ENCODE measurements at places on chromosomes 3 and 15.
A peak's percentile ranks its signal among the peaks of the same experiment; 100 is the strongest.

GRCh38 chr15:50953302-50953701, 44.8 kb downstream of the AP4E1 start:
- DNase-seq = no peak

- no peak for DNase-seq
Observed at GRCh38 chr3:32968166-32968919, 16.9 kb downstream of the CCR4 start.

- DNase-seq = no peak
Observed at GRCh38 chr3:44969154-44969827, 6.7 kb downstream of the ZDHHC3 start.

GRCh38 chr3:67090474-67090873, 92.4 kb downstream of the KBTBD8 start:
- peak; percentile 38 for DNase-seq

- DNase-seq = no peak
Observed at GRCh38 chr3:155661760-155662159, 83.1 kb downstream of the PLCH1 start.

DNA sequence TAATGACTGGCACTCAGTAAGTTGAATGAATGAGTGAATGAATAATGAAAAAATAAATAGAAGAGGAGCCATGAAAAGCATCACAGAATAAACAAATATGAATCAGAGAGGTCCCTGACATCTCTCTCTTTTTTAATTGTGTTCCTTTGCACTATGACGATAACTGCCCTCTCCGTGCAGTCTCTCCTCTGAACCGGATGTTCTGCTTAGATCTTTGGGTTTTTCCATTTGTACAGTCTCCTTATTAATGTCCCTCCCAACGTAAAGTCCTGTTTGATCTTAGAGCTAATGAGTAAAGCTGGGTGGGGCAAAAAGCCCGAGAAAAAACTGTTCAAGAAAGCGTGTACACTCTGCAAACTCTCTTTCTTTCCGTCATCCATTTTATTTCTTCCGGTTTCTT, 28.3 kb upstream of the BHLHE40 start:
- no peak for DNase-seq

DNA sequence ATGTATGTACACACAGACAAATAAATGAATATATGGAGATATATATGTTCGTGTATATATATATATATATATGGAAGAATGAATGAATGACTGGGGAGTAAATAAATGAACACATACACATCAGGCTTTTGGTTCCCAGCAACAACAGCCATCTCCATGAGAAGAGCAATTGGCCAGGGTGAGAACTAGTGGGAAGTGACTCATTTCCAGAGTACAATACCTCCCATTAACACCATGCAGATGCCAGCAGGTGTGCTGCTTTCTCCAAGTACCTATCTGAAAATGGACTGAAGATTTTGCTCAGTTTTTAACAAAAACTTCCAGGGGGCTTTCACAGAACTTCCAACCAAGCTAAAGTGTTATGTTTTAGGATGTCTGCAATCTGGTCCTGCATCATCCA, 179.8 kb upstream of the SLC2A2 start:
- DNase-seq = no peak

- DNase-seq = no peak
Observed at GRCh38 chr15:95326431-95327182, 1003.9 kb upstream of the NR2F2 start.

DNA sequence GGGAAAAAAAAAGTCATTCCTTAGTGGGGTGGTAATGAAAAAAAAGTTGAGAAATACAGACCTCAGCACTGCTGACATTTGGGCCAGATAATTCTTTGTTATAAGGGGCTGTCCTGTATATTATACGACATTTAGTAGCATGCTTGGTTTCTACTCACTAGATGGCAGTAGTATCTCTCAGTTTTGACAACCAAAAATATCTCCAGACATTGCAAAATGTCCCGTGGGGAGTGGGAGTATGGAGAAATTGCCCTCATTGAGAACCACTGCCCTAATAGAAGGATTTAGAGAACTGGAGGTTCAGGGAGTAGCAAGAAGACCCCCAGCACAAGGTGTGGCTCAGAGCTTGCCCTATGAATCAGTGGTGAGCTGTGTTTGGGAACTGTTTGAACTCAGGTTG, 28.6 kb upstream of the TEX264 start:
- DNase-seq = peak; percentile 10

- peak; percentile 47 for DNase-seq
Observed at GRCh38 chr15:79849789-79850188, 47.0 kb downstream of the MTHFS start.

- no peak for DNase-seq
Observed at GRCh38 chr3:194475978-194476377, 10.8 kb downstream of the ATP13A3 start.

DNA sequence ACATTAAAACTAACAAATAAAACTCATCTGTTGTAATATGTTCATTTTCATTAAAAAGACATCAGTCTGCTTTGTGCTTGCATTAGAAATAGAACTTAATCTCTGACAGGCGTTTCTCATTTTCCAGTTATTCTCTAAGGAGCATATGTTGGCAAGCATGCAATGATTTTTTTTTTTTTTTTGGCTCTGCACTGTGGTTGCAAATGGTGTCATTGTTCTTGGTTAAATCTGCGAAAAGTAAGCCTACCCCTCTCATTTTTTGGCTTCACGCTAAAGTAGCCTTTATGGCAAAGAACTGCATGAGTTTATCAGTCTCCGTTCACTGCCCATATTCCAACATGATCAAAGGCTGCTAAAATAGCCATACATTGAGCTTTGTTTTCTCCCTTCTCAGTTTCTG, 403.2 kb downstream of the MECOM start:
- DNase-seq = no peak

GRCh38 chr3:197692641-197693040, 44.1 kb downstream of the RUBCN start:
- DNase-seq = no peak

GRCh38 chr3:190165253-190165652, 44.6 kb upstream of the P3H2 start:
- no peak for DNase-seq

DNA sequence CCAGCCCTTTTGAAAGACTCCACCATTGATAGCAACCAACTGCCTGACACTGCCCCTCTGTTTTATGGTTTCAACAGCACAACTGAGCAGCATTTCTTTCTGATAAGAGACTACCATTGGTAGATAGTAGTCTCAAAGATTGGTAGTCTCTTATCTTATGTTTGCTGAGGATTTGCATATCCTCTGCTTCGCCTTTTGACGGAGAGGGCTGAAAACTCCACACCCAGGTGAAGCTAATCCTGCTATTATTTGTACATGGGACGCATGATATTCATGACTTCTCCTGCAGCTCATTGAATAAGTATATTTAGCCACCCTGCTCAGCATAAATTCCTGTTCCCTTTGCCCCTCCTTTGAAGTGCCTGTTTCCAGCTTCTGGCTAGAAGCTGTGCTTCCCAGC, 119.4 kb upstream of the STRIT1 start:
- no peak for DNase-seq

DNA sequence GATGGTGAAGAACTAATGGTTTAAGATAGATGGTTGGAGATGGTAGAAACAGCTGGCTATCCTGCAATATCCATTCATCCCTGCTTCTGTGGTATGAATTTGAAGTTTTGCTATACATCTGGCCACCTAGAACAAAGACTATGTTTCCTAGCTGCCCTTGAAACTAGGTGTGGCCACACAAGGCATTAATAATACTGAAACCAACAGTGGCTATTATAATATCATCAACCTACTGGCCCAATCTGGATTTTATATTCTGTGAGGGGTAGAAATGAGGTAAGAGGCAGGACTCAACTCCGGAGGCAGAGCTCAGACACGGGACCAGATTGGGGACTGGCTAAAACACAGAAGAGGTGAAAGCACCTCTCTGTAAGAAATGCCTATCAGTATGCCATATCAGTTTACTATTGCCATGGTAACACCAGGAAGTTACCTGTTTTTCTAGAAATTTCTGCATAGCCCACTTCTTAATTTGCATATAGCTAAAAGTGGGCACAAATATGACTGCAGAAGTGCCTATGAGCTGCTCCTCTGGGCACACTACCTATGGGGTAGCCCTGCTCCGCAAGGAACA, 8.4 kb downstream of the IFT80 start:
- no peak for DNase-seq

DNA sequence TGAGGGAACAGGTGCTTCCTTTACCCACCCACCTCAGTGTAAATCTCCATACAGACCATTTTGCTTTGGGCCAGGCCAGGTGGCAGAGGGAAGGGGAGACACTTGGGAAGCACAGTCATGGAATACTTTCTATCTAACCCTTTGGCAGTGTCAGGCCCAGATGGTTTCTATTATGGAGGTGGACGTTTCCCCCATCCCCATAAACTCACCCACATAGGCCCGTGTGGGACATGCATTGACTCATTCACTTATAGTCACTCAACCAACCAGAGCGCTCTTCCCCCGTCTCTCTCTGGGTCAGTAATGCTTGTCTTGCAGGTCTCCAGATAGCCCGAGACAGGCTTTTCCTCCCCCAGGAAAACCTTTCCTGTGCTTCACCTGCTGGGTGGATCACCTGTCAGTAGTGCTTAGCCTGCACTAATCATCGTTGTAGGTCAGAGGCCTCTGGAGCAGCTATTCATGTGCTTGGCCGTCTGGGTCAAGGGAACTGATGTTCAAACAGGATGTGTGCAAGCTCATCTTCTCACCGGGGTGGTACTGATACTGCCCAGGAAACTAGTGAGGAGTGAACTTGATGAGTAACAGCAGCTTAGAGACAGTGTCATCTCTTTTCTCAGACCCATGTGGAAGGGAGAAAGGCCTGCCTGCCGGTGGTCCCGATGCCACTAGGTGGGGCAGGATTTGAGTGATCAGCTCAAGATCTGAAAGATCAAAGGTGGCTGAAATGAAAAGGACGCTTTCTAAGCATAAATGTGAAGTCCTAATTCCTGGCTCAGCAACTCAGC, 67.1 kb downstream of the CEMIP start:
- no peak for DNase-seq

DNA sequence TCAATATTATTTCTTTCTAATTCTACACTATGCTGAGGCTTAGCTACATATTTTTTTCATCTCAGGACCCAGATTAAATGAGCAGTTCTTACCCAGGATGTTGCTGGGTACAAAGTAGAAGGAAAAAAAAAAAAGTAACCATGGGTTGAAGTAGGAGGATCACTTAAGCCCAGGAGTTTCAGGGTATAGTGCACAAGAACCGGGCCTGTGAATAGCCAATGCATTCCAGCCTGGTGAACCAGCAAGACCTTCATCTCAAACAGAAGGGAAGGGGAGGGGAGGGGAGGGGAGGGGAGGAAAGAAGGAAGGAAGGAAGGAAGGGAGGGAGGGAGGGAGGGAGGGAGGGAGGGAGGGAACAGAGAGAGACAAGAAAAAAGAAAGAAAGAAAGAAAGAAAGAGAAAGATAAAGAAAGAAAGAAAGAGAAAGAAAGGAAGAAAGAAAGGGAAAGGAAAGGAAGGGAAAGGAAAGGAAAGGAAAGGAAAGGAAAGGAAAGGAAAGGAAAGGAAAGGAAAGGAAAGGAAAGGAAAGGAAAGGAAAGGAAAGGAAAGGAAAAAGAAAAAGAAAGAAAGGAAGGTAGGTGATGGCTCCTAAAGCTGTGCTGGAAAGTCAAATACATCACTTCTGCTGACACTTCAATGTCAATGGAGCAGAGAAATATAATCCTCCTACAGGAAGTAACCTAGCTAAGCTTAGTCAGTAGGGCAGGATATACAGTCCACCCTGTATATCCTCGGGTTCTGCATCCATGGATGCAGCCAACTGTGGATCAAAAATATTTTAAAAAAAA, 206.8 kb upstream of the TGFBR2 start:
- peak; percentile 4 for DNase-seq

GRCh38 chr3:120324190-120324589, 25.0 kb downstream of the LRRC58 start:
- no peak for DNase-seq

DNA sequence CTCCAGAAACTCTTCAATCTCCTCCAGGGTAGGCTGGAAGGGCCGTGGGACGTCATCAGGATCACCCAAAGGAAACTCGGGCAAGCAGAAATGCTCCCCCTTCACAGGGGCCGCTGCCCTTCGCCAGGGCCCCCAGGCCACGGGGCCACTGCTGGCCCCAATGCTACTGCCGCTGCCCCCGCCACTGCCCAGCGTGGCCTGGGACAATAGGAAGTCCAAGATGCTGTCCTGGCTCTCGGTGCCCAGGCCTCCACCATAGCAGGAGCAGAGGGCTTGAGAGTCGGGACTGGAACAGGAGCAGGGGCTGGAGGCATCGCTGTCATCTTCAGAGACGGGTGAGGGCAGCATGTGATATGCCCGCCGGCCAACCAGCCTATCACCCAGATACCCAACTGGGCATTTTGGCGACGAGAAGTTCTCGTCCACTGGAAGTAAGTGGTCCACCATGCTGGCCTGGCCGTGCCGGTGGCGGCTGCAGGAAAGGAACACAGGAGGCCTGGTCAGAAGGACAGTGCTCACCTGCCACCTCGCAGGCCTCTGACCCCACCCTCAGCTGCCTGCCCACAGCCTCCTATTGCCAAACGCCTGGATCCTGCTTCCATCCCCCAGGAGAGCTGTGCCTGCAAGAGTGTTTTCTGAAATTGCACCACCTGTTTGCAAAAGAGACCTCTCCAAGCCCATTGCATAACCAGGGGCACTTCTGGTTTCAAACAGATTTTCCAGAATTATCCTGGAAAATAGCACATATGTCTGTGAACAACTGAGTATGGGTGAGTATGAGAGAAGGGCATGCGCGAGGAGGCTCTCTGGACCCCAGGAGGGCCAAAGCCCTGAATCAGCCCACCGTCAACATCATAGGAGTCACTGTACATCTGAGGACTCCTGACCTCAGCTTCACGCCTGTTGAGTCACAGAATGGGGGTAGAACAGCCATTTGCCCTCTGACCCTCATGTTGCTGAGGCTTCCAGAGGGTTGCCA, 4.4 kb downstream of the KLF15 start:
- DNase-seq = no peak

GRCh38 chr3:2526926-2527325, 428.3 kb downstream of the CNTN4 start:
- no peak for DNase-seq

- DNase-seq = peak; percentile 58
Observed at GRCh38 chr3:52193065-52193464, 4.9 kb upstream of the ALAS1 start.

DNA sequence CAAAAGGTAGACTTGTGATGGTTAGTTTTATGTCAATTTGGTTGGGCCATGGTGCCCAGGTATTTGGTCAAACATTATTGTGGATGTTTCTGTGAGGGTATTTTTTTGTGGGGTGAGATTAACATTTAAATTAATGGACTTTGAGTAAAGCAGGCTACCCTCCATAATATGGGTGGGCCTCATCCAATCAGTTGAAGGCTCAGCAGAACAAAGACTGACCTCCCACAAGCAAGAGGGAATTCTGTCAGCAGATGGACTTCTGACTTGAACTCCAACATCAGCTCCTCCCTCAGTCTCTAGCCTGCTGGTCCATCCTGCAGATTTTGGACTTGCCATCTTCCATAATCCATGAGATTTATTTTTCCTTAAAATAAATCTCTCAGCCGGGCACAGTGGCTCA, 55.6 kb upstream of the BNC1 start:
- DNase-seq = no peak

- no peak for DNase-seq
Observed at GRCh38 chr3:188539631-188540194, 385.8 kb downstream of the LPP start.

GRCh38 chr3:128369881-128370642, 96.6 kb downstream of the DNAJB8 start:
- no peak for DNase-seq

- no peak for DNase-seq
Observed at GRCh38 chr3:19945969-19946831, 697 bp upstream of the RAB5A start.
